ENCODE measurements at places on chromosomes 5 and 9. TPM values are rescaled to one million over a fixed set of nuclear protein-coding genes. Genes with fewer than 3 reads are reported as not detected.

CSF2 gene
- total RNA-seq: not detected

- no peak for DNase-seq
Observed at GRCh38 chr9:127142291-127142690, 19.9 kb upstream of the ANGPTL2 start.

SLC6A18 gene
- not detected for total RNA-seq

DNA sequence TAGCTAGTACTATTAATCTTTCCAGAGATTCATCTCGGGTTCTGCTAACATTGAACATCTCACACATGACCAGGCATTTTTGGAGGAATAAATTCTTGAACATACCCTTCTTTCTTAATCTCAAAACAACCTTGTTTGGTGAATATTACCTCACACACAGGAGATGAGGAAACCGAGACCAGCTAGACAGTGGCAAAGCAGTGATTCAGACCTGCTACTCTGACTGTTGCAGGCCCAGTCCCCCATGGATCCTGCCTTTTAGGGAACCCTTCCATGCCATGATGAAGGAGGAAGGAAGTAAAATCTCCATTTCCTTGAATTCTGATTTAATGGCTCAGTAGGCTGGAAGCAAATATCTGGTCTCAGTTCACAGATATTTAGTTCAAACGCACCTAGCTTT lies 2.6 kb downstream of the PCSK5 start:
- DNase-seq: no peak

DNA sequence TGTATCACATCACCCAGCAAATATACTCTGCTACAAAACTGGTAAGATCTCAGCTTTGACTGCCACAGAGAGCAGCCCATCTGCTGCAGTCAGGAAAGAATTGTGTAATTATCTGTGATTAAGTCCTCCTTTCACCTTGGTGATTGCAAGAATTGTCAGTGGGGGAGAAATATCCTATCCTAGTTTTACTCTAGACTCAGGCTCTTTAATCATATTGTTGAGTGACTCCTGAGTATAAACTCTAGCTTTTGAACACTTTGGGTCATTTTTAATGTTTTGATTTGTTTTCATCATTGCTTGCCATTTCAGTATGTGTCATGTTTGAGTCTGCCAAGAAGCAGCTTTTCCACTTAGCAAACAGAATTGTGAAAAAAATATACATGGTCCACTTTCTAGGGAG lies 32.1 kb downstream of the VCAN start:
- no peak for DNase-seq

DNA sequence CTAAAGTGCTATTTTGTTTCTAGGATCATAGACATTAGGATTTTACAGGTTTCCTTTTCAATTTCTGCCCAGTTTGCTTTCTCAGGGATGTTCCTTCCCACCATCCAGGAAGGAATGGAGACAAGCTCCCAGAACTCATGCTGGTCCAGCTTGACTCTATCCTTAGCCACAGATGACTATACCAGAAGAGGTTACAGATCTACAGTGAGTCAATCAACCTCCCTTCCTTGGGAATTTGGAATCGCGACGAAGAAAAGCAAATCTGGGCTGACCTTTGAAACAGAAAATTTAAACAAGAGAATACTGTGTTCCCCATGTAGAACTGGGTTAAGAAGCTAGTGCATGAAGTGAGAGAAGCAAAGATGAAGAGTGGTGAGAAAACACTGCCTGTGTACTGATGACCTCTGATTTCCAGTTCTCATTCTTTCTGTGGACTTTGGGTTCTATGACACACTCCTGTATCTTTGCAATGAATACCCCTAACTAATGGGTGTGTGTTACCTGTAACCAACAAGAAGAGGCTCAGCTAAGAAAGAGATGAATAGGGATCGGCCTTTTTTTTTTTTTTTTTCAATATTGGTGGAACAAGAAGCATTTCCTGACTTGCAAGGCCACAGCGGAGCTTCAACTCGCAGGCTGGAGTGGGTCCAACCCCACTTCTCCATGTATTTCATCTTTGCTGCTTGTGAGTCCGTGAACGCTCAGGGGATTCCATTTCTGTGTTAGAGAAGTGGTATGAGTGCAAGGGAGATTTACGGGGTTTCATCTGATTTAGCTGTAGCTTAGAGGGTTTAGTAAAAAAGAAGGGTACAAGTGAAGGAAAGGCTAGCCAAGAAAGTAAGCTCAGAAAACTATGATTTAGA lies 563.9 kb upstream of the CLINT1 start:
- DNase-seq: no peak

SLC25A2 gene
- total RNA-seq: 1.7 TPM

DNA sequence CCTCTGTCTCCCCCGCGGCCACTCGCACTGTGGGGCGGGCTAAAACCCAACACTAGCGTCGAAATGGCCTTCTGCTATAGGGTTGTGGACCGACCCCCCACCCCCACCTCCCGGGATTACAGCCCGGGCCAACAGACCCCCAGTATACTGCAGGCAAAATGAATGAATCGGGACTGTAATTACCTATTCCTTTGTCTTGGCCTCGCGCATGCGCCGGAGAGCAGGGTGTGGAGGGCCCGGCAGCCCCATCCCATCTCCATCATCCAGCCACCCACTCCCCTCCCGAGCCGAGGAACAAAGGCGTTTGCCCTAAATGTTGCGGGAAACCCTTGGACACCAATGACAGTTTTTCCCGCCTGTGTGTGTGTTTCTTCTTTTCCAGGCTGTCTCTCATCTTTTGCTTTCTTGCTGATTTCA lies 1.6 kb downstream of the BASP1 start:
- DNase-seq: peak; percentile 16

DNA sequence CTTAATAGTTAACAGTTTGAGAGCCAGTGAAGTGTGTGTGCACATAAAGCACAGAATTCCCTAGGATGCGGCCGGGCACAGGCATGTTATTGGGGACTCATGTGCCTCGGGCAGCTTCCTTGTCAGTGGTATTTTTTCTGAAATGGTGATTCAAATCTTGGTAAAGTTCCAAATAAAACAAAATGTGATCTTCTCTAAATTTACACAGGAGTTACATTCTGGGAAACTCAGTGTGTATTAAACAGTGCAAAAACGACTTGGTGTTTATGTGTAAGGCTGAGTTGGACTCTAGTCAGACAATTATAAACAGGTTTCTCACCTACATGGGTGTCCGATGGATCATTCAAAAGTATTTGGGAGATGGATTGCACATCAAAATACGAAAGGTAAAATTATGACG lies 48.9 kb downstream of the BOD1 start:
- DNase-seq: no peak

ARHGEF28 gene
- 21.7 TPM for total RNA-seq

BARX1 gene
- total RNA-seq: 0.17 TPM

All from mucosa of descending colon (tissue), 3 donors.